ENCODE measurements at places on chromosomes 11 and 22. TPM values are rescaled to one million over a fixed set of nuclear protein-coding genes. Genes with fewer than 3 reads are reported as not detected.

Gene FADS2
- total RNA-seq, result 679 TPM

Gene OR9I1
- not detected for total RNA-seq

Gene DGAT2
- total RNA-seq, result 19.2 TPM

DNA sequence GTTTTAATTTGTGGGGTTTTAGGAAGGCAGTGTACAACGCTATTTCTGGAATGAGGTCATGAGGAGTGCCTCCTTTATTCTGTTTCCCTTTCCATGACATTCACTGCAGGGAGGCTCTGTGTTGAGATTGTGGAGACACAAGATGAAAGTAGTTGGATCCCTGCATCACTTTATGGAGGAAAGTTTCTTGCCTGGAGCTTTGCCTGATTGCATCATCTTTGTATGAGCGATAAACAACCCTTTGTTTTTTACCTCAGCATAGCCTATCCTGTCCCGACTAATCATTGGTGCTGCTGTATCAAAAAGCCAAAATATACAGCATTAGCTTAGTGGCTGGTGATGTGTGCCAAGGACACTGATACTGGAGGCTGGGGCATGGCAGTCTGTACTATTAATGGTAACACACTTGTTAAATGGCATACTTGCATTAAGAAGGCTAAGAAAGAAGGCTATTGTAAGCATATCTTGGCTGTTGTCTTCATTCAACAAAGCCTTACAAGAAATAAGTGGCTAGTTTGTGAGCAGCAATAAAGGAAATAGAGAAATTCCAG, 31.2 kb upstream of the SLC5A4 start:
- no peak for DNase-seq

Gene CSKMT
- 36.9 TPM for total RNA-seq

GRCh38 chr11:102347462-102348370, 702 bp downstream of the BIRC2 start:
- no peak for DNase-seq

Gene CABP7
- 2.1 TPM for total RNA-seq

- DNase-seq, result no peak
Observed at GRCh38 chr11:131664816-131665215, 294.4 kb downstream of the NTM start.

GRCh38 chr11:11931461-11932055, 76.9 kb downstream of the DKK3 start:
- no peak for DNase-seq

Gene FGF3
- total RNA-seq, result not detected

DNA sequence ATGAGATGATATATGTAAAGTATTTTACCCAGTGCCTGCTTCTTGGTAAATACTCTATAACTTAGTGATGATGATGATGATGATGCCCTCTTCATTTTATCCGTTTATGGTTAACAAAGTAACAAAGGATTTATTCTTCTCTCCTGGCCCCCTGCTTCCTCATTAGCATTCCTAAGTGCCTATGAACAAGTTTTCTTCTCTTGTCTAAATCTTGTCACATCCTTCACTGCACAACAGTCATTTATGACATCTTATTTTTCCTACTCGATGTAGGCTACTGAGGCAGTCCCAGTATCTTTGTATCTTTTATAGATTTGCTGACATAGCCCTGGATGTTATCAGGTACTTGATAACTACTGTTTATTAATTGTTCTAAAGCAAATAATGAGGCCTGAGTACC, 754.4 kb upstream of the ARHGAP42 start:
- no peak for DNase-seq

GRCh38 chr22:42444077-42444904, 12.1 kb upstream of the NFAM1 start:
- DNase-seq, result no peak

DNA sequence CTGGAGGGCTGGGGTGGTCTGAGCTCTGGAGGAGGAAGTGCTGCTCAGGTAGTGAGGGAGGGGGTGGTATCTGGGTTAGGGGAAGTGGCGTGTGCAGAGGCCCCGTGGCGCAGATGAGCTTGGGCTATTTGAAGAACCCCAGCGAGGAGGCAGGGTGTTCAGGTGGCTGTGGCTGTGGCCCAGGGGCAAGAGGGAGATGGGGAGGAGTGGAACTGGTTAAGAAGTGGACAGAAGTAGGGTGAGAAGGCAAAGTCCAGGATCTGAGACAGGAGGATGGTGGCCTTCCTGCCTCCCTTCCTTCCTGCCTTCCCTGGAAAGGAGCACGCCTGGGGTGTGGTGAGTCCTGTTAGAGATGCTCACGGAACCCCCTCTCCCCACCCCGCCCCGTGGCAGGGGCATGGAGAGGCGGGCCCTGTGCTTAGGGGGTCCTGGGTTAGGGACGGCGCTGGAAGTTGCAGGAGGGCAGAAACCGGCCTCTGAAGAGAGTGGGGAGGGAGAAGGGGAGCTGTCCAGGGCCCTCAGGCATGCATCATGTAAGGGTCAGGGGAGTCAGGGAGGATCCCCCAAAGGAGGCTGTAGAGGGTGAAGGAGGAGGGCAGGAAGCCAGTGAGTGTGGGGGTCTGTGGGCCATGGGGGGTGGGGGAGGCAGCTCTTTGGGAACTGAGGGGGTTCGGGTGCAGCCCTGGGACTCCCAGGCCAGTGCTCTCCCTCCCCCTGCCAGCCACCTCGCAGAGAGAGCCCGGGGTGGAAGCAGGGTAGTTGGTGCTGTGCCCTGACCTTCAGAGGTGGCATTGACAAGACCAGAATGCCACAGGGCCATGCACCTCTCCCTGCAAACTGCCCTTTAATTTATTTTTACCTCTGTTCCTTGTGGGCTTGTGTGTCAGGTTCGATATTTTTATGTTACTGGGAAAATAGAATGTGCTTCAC, 63.7 kb upstream of the PARVG start:
- no peak for DNase-seq

- DNase-seq, result no peak
Observed at GRCh38 chr11:35163702-35164496, 24.9 kb downstream of the CD44 start.

GRCh38 chr11:129937592-129938238, 42.3 kb upstream of the NFRKB start:
- no peak for DNase-seq

Gene C11orf87
- total RNA-seq, result not detected

- no peak for DNase-seq
Observed at GRCh38 chr11:106642331-106642730, 375.9 kb downstream of the GUCY1A2 start.

DNA sequence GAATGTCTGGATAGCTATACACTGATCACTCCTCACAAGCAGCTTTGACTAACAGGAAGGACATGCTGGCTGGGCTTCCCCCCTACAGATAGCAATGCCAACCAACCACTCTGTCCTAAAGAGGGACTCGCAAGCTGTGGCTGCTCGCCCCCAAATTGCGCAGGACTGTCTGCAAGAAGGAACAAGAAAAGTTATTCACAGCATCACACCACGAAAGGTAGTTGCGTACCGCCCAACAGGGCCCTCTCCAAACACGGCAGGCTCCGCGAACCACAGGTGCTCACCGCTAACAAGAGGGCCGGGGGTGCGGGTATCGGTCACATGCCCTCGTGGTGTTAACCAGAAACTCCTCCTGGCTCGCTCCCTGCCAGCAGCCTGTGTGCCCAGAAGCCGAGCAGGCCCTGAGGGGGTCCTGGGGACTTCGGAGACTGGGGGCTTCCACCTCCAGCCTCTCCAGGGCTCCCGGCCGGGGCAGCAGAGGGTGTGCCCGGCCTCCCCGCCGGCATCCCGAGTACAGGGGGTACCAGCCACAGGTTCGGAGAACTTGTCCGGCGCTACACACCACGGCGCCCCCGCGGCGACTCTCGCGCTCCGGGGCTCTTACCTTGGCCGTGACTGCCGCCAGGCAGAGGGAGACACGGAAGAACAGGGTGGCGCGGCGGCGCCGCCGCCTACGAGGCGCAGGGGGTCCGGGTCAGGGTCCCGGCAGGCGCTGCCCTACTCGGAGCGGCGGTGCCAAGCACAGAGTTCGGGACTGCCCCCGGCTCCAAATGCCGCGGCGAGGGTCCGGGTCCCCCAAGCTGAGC, 682 bp downstream of the LARGE1 start:
- DNase-seq, result no peak

All from Panc1 (cell line).